ENCODE measurements at places on chromosomes 2 and 18. TPM values are rescaled to one million over a fixed set of nuclear protein-coding genes. Genes with fewer than 3 reads are reported as not detected.

- no peak for DNase-seq
Observed at GRCh38 chr2:29697181-29697580, 224.2 kb downstream of the ALK start.

DNA sequence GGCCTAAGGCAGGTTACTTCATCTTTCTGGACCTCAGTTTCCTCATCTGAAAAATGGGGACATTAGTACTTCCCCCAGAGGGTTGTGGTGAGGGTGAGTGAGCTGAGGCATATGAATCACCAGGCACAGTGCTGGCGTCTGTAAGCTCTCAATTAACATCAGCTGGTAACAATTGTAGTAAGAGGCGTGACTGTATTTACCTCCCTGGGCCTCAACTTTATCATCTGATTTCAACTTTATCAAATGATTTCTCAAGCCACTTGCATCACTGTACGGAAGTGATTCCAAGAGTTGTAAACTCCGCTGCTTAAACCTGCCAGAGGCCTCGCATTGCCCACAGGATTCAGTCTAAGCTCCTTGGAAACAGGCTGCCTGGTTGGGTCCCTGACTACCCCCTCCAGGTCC is 53.6 kb upstream of the PKDCC start:
- no peak for DNase-seq

GRCh38 chr2:233416706-233417105 is 62.4 kb downstream of the DGKD start:
- no peak for DNase-seq

DNA sequence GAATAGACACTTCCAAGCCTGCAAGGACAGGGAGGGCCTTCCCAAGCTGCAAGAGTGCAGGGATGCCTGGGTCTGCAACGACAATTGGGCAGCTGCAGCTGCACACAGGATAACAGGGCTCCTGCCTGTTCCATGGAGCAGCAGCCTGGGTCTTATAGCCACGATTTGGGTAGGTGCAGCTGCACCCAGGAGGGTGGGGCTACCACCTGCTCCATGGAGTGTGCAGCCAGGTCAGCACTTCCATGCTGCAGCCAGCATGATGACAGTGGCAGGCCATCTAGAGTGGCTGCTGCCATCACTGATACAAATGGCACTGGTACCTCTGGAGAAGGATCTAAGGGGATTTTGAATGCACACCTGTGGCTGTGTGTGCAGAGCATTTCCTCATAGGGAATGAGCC is 528.5 kb downstream of the DSC3 start:
- DNase-seq: no peak

The GRB14 gene
- total RNA-seq: not detected

All from CD8-positive, alpha-beta memory T cell (primary cell).